ENCODE measurements at places on chromosomes 5 and 9. TPM values are rescaled to one million over a fixed set of nuclear protein-coding genes. Genes with fewer than 3 reads are reported as not detected.

- H3K4me3 ChIP-seq, result no peak overlapping the region
- peaks cover 2% of the 10 kb centered on the region for H3K27me3 ChIP-seq
- no peak for DNase-seq
These were observed 4.4 kb downstream of the IL33 start for GRCh38 chr9:6219981-6220380.

The CBY3 gene
- total RNA-seq, result 0.44 TPM

GRCh38 chr9:135154050-135154615 is 66.7 kb downstream of the OLFM1 start:
- no peak overlapping the region for H3K27ac ChIP-seq
- no peak for DNase-seq
- no peaks in the 10 kb centered on the region for H3K36me3 ChIP-seq
- peaks cover 14% of the 10 kb centered on the region for H3K27me3 ChIP-seq
- no peaks in the 10 kb centered on the region for H3K4me1 ChIP-seq

The TTC39B gene
- total RNA-seq, result 30.8 TPM

- no peaks in the 10 kb centered on the region for H3K36me3 ChIP-seq
- no peaks in the 10 kb centered on the region for H3K27me3 ChIP-seq
- no peak overlapping the region for H3K4me3 ChIP-seq
- no peak for DNase-seq
- H3K27ac ChIP-seq, result no peak overlapping the region
These were observed 162.1 kb downstream of the TRPM3 start for GRCh38 chr9:70959366-70959765.

GRCh38 chr5:145764325-145764724 is 70.8 kb downstream of the PRELID2 start:
- no peak for DNase-seq
- H3K36me3 ChIP-seq, result no peaks in the 10 kb centered on the region
- H3K4me1 ChIP-seq, result no peaks in the 10 kb centered on the region
- no peak overlapping the region for H3K4me3 ChIP-seq
- H3K27me3 ChIP-seq, result no peaks in the 10 kb centered on the region
- H3K27ac ChIP-seq, result no peak overlapping the region

The TAF11L10 gene
- total RNA-seq, result not detected

DNA sequence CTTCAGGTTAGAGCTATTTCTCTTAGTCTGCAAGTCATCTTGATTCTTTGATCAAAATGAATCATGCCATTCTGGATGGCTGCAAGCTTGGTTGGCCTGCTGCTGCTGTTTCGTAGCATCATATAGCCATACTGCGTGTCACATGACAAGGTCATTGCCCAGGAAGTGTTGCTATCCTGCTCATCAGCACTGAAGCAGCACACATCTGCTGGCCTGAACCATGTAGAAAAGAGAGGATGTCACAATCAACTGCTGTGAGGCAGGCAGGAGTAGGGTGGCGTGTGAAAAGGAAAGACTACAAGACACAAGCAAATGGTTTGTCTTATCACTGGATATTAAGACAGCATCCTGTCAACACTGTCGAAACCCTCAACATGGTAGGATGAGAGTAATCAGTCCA is 376.7 kb upstream of the RORB start:
- no peak overlapping the region for H3K27ac ChIP-seq
- no peak overlapping the region for H3K4me3 ChIP-seq

DNA sequence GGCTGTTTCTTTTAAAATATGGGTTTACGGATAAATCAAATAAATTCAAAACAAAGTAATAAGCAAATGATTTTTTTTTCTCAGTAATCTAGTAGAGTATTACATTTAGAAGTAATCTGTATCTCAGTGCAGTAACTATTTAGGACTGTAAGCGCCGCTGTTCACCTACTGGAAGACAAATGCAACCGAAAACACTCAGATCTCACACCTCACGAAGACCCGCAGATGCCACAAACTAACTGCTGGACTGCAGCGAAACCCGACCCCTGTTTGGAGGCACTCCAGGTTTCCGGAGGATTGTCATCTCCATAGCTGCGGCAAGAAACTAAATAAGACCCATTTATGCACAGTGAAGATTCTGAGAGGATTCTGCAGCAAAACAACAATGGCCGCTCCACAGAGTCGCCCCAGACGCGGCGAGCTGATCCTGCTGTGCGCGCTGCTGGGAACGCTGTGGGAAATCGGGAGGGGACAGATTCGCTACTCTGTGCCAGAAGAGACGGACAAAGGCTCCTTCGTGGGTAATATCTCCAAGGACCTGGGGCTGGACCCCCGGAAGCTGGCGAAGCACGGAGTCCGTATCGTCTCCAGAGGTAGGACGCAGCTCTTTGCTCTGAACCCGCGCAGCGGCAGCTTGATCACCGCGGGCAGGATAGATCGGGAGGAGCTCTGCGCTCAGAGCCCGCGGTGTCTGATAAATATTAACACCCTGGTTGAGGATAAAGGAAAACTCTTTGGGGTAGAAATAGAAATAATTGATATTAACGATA is at the start of gene PCDHGA8:
Gene PCDHGA8 (plus strand): TSS at position 205 of the 770 bp plus-strand sequence. CDS start 181 bp downstream, at position 386.
- no peak for DNase-seq
- peaks cover 6% of the 10 kb centered on the region for H3K4me1 ChIP-seq
- peak within 1 kb of the TSS; percentile 46 for H3K4me3 ChIP-seq

The FAM221B gene
- not detected for total RNA-seq

DNA sequence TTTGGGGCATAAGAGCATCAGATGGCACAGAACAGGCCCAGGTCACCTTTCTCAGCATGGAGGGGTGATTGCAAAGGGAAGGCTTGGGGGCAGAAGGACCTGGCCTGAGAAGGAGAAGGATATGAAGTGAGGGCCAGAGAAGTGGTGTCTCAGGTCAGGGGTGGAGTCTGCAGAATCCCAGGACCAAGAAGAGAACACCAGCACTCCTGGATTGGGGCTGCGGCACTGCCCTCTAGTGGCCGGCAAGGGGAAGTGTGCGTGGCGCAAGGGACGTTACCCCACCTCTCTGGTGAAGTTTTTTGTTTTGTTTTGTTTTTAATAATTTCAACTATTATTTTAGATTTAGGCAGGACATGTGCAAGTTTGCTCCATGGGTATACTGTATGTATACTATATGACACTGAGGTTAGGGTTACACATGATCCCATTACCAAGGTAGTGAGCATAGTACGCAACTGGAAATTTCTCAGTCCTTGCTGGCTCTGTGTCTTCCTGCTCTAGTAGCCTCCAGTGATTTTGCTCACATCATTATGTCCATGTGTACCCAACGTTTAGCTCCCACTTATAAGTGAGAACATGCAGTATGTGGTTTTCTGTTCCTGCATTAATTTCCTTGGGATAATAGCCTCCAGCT is 1548.6 kb downstream of the EFNA5 start:
- H3K27ac ChIP-seq, result no peak overlapping the region
- H3K4me1 ChIP-seq, result no peaks in the 10 kb centered on the region
- no peak overlapping the region for H3K4me3 ChIP-seq
- peak; percentile 2 for DNase-seq
- no peaks in the 10 kb centered on the region for H3K36me3 ChIP-seq

DNA sequence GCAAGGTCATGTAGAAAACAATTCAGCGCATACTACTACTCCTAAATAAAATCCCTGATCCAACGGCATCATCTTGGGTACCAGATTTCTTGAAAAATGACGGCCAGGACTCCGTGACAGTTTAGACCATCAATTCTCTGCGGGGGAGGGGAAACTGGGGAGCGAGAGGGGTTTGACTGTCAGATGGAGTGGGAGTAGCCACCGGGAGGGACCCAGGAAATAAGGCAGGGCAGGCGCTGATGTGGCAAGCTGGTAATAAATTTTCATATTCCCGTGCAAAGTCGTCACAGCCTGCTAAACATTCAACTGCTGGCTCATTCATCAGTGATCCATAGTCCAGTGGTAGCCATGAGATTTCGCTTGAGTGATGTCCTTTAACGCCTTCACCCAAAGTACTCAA is 457 bp upstream of the CDH18 start:
- H3K4me3 ChIP-seq, result no peak overlapping the region
- no peaks in the 10 kb centered on the region for H3K27me3 ChIP-seq
- H3K27ac ChIP-seq, result no peak overlapping the region
- DNase-seq, result no peak
- H3K36me3 ChIP-seq, result peaks cover 3% of the 10 kb centered on the region
- H3K4me1 ChIP-seq, result no peaks in the 10 kb centered on the region

- H3K4me1 ChIP-seq, result no peaks in the 10 kb centered on the region
- H3K27me3 ChIP-seq, result no peaks in the 10 kb centered on the region
- H3K4me3 ChIP-seq, result no peak overlapping the region
These were observed 235.3 kb upstream of the HAPLN1 start for GRCh38 chr5:83955916-83956315.

- no peaks in the 10 kb centered on the region for H3K27me3 ChIP-seq
- H3K27ac ChIP-seq, result no peak overlapping the region
- no peak for DNase-seq
These were observed 23.1 kb upstream of the CFAP157 start for GRCh38 chr9:127683723-127684122.

- no peak overlapping the region for H3K27ac ChIP-seq
- H3K36me3 ChIP-seq, result peaks cover 3% of the 10 kb centered on the region
- H3K4me3 ChIP-seq, result no peak overlapping the region
- DNase-seq, result no peak
- H3K4me1 ChIP-seq, result no peaks in the 10 kb centered on the region
These were observed 113.9 kb upstream of the SAP30L start for GRCh38 chr5:154331924-154332323.

GRCh38 chr9:122781671-122782070 is 7.1 kb upstream of the OR5C1 start:
- no peak overlapping the region for H3K4me3 ChIP-seq
- no peak overlapping the region for H3K27ac ChIP-seq
- no peaks in the 10 kb centered on the region for H3K36me3 ChIP-seq
- no peaks in the 10 kb centered on the region for H3K27me3 ChIP-seq

The FAM200C gene
- 0.89 TPM for total RNA-seq

GRCh38 chr9:77756449-77756848 is 108.3 kb upstream of the GNA14 start:
- no peak for DNase-seq
- peaks cover 6% of the 10 kb centered on the region for H3K4me1 ChIP-seq
- peaks cover 5% of the 10 kb centered on the region for H3K36me3 ChIP-seq

The PHF19 gene
- total RNA-seq, result 166 TPM

The ZFP2 gene
- total RNA-seq, result 0.58 TPM

The TEX48 gene
- total RNA-seq, result 1.4 TPM

GRCh38 chr9:557601-558201 is 283.8 kb upstream of the DMRT1 start:
- no peak overlapping the region for H3K4me3 ChIP-seq
- no peak for DNase-seq
- no peak overlapping the region for H3K27ac ChIP-seq
- H3K4me1 ChIP-seq, result peaks cover 15% of the 10 kb centered on the region
- H3K27me3 ChIP-seq, result no peaks in the 10 kb centered on the region

The TMEM252 gene
- total RNA-seq, result not detected

- H3K4me1 ChIP-seq, result no peaks in the 10 kb centered on the region
- DNase-seq, result no peak
- H3K27me3 ChIP-seq, result no peaks in the 10 kb centered on the region
- no peak overlapping the region for H3K4me3 ChIP-seq
- no peak overlapping the region for H3K27ac ChIP-seq
These were observed 44.8 kb downstream of the NACC2 start for GRCh38 chr9:136050266-136050700.

The CMYA5 gene
- 0.31 TPM for total RNA-seq

- H3K36me3 ChIP-seq, result no peaks in the 10 kb centered on the region
- DNase-seq, result no peak
- H3K4me3 ChIP-seq, result no peak overlapping the region
- no peaks in the 10 kb centered on the region for H3K4me1 ChIP-seq
These were observed 219.3 kb downstream of the SMARCA2 start for GRCh38 chr9:2234371-2234893.

DNA sequence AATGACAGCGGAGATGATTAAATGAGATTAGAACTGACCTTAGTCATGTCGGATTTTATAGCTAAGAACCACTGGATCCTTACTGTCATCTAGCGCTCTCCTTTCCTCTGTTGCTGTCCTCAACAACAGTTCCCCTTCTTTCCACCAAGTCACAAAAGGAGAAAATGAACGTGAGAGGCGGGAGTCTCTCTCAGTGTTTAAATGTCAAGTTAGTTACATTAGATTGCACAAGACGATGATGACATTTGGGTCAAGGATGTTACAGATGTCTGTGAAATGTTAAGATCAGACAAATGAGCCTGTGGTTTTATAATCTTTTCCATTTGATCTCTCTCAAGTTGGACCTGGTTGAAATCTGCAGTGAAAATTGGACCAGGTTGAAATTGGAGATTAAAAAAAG is 53.5 kb downstream of the FBXO38 start:
- peak overlapping the region; percentile 51 for H3K4me3 ChIP-seq
- peaks cover 9% of the 10 kb centered on the region for H3K4me1 ChIP-seq
- no peaks in the 10 kb centered on the region for H3K27me3 ChIP-seq
- peaks cover 28% of the 10 kb centered on the region for H3K36me3 ChIP-seq
- peak overlapping the region; percentile 96 for H3K27ac ChIP-seq
- no peak for DNase-seq

- H3K4me1 ChIP-seq, result no peaks in the 10 kb centered on the region
- H3K27me3 ChIP-seq, result no peaks in the 10 kb centered on the region
- no peak overlapping the region for H3K4me3 ChIP-seq
- H3K36me3 ChIP-seq, result no peaks in the 10 kb centered on the region
These were observed 82.2 kb upstream of the C9orf72 start for GRCh38 chr9:27655441-27655840.

The PTGES gene
- total RNA-seq, result 0.74 TPM

- no peaks in the 10 kb centered on the region for H3K4me1 ChIP-seq
- H3K4me3 ChIP-seq, result no peak overlapping the region
- no peak overlapping the region for H3K27ac ChIP-seq
- DNase-seq, result no peak
- peaks cover 7% of the 10 kb centered on the region for H3K27me3 ChIP-seq
- H3K36me3 ChIP-seq, result no peaks in the 10 kb centered on the region
These were observed 247.7 kb upstream of the ADRA1B start for GRCh38 chr5:159668556-159668955.

The GLDC gene
- total RNA-seq, result 5.2 TPM

The UBE2QL1 gene
- 0.19 TPM for total RNA-seq

The B4GALT7 gene
- total RNA-seq, result 16.8 TPM

- H3K27me3 ChIP-seq, result peaks cover 42% of the 10 kb centered on the region
- H3K4me1 ChIP-seq, result peaks cover 18% of the 10 kb centered on the region
- DNase-seq, result peak; percentile 32
- peak overlapping the region; percentile 85 for H3K4me3 ChIP-seq
- H3K27ac ChIP-seq, result no peak overlapping the region
These were observed 99.8 kb downstream of the EFNA5 start for GRCh38 chr5:107570805-107571531.

DNA sequence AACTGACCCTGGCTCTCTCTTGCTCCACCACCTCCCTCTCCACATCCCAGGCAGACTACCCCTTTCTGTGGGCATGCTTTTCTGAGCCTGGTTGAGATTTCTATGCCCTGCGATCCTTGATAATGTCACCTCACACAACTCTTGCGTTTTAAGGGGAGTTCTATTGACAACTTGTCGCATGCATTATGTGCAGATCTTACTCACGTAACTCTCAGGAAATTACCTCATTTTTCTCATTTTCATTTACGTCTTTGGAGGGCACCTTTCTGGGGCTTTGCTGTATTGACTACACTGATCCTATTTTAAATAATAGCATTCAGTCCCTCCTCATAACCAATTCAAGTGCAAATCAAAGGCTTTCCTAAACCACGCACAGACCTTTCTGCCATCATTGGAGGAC is 140.4 kb upstream of the WWC1 start:
- H3K27me3 ChIP-seq, result no peaks in the 10 kb centered on the region
- H3K36me3 ChIP-seq, result no peaks in the 10 kb centered on the region
- no peak for DNase-seq
- no peak overlapping the region for H3K4me3 ChIP-seq
